Stomach (tissue), 19 donors: ENCODE measurements at places on chromosomes 4 and X. TPM values are rescaled to one million over a fixed set of nuclear protein-coding genes. Genes with fewer than 3 reads are reported as not detected.

GRCh38 chr4:74056114-74056857 is 17.8 kb upstream of the CXCL3 start:
- no peak for DNase-seq

- no peak for DNase-seq
Measured at GRCh38 chr4:20252656-20253282, 1.1 kb downstream of the SLIT2 start.

DNA sequence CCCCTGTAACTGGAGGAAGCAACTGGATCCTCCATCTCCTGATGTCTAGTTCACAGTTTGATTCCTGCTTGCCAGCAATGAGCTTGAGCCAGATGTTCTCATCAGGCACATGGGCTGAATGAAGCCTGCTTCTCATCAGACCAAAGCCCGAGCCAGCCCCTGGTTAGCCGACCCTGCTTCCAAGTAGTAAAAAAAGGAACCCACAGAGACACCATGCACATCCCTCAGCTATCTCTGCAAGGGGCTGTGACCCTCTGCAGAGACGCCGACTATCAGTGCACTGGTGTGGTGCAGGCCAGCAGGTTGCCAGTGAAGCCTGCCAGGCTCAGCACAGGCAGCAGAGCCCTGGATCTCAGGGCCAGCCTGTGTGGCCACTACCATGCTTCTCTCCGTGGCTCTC is 2.8 kb downstream of the DCTD start:
- DNase-seq: no peak

FAM47A gene
- not detected for polyA plus RNA-seq

RBM41 gene
- 7.6 TPM for polyA plus RNA-seq

DNA sequence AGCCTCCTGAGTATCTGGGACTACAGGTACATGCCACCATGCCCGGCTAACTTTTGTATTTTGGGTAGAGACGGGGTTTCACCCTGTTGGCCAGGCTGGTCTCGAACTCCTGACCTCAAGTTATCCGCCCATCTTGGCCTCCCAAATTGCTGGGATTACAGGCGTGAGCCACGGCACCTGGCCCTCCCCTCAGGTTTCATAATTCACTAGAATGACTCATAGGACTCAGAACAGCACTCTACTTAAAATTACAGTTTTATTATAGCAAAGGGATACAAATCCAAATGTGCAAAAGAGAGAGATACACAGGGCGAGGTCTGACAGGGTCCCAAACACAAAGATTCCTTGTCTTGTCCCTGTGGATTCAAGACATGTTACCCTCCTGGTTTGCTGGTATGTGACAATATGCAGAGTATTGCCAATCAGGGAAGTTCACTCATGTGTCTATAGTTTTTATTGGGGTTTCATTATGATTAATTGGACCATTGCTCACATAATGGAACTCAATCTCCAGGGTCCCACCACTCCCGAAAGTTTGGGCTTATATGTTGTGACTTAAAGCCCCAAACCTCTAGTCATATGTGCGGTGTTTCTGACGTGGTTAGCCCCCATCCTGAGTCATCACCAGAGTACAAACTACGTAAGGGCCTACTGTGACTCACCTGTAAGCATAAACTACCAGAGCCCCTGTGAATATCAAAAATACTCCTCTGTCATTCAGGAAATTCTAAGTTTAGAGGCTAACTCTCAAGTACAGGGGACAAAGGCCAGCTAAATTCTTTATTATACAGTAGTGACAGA is 5.2 kb downstream of the YIPF6 start:
- no peak for DNase-seq

DNA sequence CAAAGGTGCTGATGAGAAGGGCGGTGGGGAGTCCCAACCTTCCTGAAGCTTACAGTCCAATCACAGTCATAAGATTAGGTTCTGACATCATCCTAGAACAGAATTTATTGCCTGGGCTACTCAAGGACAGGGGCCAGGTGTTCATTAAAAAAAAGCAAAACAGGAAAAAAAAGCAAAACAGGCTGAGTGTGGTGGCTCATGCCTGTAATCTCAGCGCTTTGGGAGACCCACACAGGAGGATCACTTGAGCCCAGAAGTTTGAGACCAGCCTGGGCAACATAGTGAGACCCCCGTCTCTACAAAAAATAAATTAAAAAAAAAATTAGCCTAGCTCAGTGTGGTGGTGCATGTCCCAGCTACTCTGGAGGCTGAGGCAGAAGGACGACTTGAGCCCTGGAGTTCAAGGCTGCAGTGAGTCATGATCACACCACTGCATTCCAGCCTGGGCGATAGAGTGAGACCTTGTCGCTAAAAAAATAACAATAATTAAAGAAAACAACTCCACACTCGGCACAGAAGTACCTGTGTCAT is 3.0 kb downstream of the RAB9A start:
- DNase-seq: no peak

- no peak for DNase-seq
Measured at GRCh38 chr4:110347805-110348204, 128.2 kb upstream of the ENPEP start.
